Stimulated activated CD4-positive, alpha-beta T cell treated with anti-CD3 and anti-CD28 coated beads, TNF-alpha, amount 100 ng/mL, for 1 hour (primary cell): ENCODE measurements at places on chromosomes 1 and 21.

GRCh38 chr1:54298284-54299033, 98.5 kb downstream of the MRPL37 start:
- no peak for DNase-seq

DNA sequence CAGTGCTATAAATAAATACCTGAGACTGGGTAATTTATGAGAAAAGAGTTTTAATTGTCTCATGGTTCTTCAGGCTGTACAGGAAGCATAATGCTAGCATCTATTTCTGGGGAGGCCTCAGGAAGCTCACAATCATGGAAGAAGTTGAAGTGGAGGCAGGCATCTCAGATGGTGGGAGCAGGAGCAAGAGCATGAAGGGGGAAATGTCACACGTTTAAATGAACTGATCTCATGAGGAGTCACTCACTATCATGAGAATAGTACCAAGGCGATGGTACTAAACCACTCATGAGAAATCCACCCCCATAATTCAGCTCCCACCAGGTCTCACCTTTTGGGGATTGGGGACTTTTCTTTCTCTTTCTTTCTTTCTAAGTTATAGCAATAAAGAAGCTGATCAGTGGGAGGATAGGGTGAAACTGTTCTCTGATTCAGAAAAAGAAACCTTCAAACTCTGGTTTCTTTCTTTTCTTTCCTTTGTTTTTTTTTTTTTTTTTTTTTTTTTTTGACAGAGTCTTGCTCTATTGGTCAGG, 17.1 kb upstream of the SPAG17 start:
- DNase-seq = no peak

DNA sequence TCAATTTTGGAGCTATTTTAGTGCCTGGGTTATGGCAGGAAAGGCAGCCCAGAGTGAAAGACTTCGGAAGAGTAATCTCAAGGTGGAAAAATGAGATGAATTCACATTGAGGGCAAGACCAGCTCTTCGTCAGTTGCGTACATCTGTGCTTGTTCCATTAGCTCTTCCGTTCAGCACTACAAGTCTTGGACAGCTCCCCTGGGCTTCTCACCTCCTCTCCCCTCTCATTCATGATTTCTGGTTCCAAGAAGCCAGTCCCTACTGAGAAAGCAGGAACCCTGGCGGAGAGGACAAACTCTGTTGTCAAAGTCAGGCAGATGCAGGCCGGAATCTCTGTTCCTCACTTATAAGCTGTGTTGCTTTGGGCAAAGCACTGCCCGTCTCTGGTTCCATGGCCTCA, 76.5 kb downstream of the ACTL8 start:
- no peak for DNase-seq

GRCh38 chr1:16043521-16043920, at the start of gene CLCNKB:
Gene CLCNKB, plus strand, starts transcription at chr1:16043782. Its CDS starts 711 bp downstream, at chr1:16044493.
- DNase-seq = no peak

DNA sequence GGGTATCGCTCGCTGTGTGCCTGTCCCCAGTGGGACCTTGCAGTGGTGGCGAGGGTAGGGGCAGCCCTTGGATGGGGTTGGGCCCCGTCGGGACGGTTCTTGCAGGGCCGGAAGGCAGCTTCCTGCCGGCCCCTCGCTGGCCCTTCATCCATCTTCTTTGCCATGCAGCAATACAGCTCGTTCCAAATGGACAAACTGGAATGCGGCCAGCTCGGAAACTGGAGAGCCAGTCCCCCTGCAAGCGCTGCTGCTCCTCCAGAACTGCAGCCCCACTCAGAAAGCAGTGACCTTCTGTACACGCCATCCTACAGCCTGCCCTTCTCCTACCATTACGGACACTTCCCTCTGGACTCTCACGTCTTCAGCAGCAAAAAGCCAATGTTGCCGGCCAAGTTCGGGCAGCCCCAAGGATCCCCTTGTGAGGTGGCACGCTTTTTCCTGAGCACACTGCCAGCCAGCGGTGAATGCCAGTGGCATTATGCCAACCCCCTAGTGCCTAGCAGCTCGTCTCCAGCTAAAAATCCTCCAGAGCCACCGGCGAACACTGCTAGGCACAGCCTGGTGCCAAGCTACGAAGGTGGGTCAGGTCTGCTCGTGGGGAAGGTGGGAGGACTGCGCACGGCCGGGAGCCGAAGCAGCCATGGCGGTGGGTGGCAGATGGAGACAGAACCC, 45.8 kb downstream of the SIM2 start:
- DNase-seq = no peak

- no peak for DNase-seq
Measured at GRCh38 chr1:22071511-22071910, 19.0 kb downstream of the CDC42 start.

GRCh38 chr1:19260211-19261138, 8.9 kb downstream of the MRTO4 start:
- DNase-seq = no peak

DNA sequence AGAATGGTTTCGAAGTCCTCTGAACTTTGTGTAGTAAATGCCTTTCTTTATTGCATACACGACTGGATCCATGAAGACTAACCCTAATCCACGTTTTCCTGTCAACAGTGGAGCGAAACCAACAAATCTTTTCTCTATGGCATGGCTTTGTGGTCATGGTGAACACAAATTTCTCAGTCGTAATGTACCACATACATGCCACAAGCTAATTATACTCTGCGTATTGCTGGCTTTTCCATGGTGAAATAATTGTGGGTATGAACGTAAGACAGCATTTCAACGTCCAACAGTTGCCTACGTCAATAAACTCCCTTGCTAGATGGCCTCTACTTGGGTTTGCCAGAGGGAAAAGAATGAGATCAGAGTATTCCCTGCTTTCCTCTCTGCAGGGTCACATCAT, 27.5 kb downstream of the INTS7 start:
- DNase-seq = no peak

DNA sequence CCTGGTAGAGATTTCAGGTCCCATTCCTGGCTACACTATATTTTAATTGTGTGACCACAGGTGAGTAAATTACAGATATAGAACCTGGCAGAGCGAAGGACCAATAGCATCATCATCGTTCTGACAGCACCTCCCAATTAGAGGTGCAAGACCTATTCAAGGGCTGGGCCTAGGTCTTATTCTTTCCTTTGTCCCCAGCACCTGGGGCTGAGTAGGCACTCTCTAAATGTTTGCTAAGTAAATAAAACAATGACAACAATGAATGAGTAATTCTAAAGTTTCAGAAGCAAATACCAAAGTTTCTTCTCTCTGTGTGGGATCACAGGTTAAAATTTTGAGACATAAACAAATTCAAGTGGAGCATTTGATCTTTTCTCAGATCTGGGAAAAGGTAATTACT, 32.7 kb downstream of the BEND5 start:
- no peak for DNase-seq

DNA sequence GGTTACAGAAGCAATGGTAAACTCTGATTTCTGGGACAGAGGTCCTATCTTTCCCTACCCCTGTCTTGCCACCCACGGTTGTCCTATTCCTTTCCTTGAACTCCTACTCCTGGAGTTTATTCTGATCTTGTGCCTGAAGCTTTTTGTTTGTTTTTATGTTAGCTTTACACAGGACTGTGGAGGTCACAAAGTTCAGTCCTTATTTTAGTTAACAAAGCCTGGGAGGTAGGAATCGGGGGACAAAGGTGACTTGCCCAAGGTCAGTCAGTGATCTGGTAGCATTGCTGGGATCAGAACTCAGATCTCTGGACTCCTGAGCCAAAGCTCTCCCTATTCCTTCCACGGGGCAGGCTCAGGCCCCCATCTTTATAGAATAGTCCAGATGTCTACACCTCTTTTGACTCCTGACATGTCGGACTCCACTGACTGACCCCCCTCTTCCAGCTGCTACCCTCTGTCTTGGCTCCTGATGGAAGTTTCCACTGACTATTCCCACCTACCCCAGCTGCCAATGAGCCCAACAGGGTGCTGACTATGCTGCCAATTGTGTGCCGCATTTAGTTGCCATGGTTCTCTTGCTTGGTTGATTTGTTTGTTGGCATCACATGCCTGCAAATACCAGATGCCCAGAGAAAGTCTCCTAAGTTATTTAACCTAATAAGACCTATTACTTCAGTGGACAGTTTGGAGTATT, 9.9 kb downstream of the F5 start:
- DNase-seq = no peak

- DNase-seq = no peak
Measured at GRCh38 chr1:31400393-31400792, 12.6 kb upstream of the SERINC2 start.

- no peak for DNase-seq
Measured at GRCh38 chr1:205581321-205581980, 50.4 kb downstream of the ELK4 start.

GRCh38 chr1:164601399-164602100, 42.6 kb downstream of the PBX1 start:
- no peak for DNase-seq

DNA sequence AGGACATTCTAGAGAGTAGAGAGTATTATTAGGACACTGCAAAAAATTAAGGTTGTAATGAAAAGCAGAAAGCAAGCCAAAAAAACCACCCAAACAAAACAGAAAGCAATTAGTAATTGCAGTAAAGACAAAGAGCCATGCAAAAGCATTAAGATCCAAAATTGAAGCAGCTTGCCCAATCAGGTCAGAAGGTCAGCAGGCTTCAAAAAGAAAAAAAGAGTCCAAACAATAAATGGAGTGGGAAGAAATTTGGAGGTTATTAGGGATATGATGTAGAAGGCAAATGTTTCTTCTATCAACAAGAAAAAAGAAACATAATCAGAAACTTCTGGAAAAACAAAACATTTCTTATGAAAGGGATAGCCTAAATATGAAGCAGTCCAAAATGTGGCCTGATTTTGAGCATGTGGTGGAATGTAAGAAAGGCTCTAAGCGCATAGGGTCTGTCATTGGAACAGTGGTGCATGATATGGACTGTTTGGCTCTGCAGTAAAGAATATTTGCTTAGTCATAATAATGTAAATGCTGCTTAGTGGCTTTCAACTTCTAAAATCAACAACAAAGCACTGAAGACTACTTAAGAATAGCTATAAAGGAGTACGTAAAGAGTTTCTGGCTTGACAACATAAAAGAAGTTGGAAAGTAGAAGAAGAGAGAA, 4.8 kb downstream of the STUM start:
- no peak for DNase-seq

DNA sequence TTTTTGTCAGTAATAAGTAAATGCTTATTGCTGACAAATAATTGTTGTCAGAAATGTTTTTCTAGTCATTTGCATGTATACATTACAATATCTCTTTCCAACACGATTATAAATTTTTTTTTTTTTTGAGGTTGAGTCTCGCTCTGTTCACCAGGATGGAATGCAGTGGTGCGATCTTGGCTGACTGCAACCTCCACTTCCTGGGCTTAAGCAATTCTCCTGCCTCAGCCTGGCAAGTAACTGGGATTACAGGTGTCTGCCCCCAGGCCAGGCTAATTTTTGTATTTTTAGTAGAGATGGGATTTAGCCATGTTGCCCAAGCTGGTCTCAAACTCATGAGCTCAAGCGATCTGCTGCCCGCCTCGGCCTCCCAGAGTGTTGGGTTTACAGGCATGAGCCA, 72.0 kb upstream of the ATF3 start:
- DNase-seq = no peak

DNA sequence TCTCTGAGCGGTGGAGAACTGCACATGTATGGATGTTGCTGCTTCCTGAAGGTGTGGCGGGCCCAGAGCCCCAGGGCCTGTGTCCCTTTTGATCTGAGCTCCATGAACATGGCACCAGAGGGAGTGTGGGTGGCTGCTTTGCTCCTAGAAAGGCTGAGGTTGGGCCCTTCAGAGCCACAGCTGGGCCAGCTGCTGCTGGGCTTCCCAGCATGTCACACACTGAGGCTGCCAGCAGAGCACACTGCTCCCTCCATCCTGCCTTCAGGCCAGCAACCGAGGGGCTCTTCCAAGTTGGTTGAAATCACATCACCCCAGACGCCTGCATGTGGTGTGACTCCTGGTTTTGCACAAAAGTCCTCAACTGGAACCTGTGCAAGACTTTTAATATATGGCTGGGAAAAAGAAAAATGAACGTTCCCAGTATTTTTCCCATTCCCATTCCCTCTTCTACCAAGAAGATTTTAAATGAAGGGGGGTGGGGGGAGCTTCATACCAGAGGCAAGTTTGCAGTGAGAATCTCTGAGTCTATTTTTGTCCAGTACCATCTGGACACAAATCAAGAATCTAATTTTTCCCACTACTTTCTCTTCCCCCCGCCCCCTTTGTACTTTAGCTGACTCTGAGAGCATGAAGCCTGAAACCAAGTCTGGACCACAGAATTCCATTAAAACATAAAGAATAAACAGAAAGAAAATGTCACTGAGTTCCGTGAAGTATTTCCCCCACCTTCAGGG, 26.2 kb upstream of the NGF start:
- no peak for DNase-seq

GRCh38 chr1:26218906-26219494, 15.0 kb upstream of the CEP85 start:
- DNase-seq = no peak

DNA sequence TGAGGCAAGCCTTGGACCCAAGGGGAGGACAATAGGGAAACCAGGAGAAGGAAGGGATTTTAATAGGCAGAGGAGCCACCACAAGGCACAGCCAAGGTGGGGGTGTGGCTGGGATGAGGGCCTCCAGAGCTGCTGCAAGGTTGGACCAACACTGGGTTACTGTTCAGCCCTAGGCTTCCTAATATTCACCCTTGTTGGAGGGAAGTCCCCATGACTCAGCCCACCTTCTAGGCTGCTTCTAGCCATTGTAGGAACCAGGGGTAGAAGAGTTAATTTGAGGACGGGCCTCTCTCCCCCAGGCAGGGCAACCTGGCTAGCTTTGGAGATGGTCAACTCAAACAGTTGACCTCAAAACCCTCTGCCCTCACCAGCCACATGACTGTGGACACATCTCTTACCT, 59.5 kb downstream of the KCNN3 start:
- no peak for DNase-seq
